ENCODE measurements at places on chromosomes 4 and X.

- no peak for DNase-seq
Observed at GRCh38 chr4:119020158-119020557, 115.5 kb upstream of the MYOZ2 start.

- peak; percentile 79 for DNase-seq
Observed at GRCh38 chr4:139453041-139453370, 915 bp upstream of the RAB33B start.

- no peak for DNase-seq
Observed at GRCh38 chrX:110691446-110691845, 104.2 kb downstream of the CHRDL1 start.

DNA sequence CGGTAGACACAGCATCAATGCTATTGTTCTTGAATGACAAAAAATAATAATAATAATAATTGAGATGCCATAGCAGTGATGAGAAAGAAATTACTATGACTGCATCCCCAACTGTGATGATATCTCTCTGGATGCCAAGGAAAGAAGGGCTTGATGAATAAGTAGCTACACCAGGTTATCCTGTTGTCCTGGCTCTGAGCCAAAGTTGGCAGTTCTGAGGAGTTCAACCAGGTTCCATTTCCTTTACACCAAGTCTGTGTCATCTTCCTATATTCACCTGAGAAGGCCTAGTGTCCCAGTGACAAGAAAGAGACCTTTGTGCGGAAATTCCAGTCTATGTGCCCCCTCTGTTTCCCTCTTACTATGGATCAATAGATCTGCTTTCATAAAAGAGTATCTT lies 3.4 kb upstream of the MAML3 start:
- no peak for DNase-seq

- no peak for DNase-seq
Observed at GRCh38 chr4:110640576-110640975, 17.7 kb upstream of the PITX2 start.

DNA sequence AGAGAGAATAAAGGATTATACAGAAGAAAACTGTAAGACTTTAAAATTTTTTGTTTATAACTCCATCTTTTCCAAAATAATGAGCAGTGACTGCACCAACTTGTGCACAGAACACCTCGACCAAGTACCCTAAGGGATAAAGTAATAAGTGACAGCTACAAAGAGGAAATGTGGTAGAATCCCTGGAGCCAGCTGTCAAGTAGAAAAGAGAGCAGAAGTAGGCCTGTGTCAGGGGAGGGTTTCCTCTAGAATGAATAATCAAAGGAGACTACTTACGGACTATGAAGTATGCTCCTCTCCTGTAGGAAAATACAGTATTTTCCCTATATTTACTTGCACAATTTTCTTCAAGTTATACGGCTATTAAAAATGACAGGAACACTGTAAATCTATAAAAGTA lies 1.2 kb downstream of the EIF1AX start:
- no peak for DNase-seq

DNA sequence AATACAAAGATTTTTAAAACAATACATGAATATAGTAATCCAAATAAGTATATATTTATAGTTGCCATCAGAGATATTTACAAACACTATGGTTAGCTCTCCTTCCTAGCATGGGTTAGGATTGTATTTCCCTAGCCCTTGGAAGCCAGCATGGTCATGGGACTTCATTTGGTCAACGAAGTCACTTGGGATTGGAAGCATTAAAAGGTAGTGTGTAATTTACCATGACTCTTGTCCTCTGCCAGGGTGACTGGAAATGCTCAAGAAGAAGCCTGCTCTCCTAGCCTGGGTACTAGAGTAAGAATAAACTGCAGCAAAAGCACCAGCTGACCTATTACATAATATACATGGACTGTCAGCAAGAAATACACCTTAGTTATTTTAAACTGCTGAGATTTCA lies 102.9 kb downstream of the COL25A1 start:
- DNase-seq = no peak

- no peak for DNase-seq
Observed at GRCh38 chr4:133524369-133524768, 375.3 kb downstream of the PCDH10 start.

GRCh38 chr4:99808260-99808857 lies 8.3 kb upstream of the DAPP1 start:
- peak; percentile 63 for DNase-seq

DNA sequence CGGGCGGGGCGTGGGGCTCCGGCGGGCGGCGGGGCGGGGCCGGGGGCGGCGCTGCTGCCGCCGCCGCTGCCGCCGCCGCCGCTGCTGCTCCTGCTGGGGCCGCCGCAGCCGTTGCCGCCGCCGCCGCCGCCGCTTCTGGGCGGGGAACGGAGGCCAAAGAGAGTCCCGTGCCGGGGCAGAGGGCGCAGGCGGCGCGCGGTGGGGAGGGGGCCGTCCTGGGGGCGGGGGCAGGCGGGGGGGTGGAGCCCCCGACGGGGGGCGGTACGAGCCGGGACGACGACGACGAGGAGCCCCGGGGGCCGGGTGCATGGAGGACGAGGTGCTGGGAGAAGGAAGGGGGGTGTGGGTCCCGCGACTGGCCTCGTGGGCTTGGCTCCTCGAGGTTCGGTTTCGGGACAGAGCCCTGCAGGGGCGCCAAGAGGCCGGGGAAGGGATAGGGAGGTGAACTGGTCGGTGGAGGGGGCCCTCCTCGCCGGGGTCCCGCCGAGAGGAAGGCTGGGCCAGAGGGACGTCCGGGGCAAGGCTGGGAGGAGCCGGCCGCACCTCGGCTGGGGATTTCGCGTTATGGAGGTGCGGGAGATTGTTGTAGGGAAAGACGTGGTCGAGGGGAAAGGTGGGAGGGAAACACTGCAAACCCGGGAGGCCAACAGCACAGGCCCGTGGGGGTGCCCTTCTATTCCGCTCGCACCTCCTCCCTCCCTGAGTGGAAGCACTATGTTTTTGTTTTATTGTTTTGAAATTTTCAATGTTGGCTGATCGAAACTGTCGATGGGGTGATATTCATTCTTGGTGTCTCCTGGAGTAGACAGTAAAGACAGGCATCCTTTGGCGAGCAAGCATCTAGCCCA lies 1.9 kb downstream of the BCORL1 start:
- DNase-seq = peak; percentile 28

DNA sequence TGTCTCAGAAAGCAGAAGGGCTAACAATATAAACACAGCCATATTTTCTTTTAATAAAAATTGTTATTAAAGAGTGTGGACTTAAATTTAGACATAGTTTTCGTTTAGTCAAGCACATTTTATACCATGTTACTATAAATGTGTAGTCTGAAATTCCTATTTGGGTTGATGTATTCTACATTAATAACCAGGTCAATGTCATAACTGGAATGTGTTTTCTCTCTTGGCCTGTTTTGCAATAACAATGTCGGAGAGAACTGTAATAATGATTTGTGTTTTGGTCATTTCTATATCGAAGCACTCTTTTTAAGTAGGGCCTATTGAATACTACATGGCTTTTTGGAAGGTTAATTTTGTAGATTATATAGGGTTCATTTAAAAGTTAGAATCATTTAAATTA lies 5.5 kb downstream of the USO1 start:
- no peak for DNase-seq

- DNase-seq = no peak
Observed at GRCh38 chr4:97691111-97691605, 452.1 kb downstream of the STPG2 start.

- DNase-seq = no peak
Observed at GRCh38 chr4:173991316-173991715, 292.2 kb downstream of the FBXO8 start.

DNA sequence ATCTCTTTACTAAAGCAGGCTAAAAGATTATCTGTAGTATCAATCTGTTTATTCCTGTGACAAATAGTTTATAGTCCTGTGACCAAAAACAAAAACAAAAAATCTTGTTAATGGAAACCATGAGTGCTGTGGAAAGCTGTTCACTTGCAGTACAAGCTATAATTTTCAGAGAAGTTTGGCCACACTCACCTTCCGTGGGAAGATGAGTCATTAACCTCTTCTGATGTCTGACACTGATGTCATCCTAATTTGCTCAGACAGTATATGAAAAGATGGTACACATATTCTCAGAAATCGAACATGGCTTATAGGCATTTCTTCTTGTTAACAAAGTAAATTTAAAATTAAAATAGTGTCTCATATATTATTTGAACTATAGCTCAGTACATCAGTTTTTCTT lies 19.9 kb upstream of the ENPP6 start:
- no peak for DNase-seq

- no peak for DNase-seq
Observed at GRCh38 chr4:159443975-159444374, 341.1 kb downstream of the RAPGEF2 start.

DNA sequence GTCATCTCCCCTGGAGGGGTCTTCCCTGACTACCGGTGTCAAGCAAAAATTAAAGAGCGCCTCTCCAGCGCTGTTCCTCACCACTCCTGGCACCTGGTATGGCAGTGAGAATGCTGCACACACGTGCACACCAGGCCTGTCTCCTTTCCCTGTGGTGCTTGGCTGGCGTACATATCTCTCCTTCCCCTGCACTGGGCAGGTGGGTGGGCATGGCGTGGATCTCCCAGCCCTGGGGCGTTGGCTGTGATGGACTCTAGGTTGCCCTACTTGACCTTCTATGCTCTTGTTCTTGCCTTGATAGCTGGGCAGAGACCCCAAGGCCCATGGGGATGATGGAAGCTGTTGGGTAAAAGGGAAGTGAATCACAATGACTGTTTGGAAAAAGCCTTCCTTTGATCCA lies 109.2 kb downstream of the CLNK start:
- no peak for DNase-seq

DNA sequence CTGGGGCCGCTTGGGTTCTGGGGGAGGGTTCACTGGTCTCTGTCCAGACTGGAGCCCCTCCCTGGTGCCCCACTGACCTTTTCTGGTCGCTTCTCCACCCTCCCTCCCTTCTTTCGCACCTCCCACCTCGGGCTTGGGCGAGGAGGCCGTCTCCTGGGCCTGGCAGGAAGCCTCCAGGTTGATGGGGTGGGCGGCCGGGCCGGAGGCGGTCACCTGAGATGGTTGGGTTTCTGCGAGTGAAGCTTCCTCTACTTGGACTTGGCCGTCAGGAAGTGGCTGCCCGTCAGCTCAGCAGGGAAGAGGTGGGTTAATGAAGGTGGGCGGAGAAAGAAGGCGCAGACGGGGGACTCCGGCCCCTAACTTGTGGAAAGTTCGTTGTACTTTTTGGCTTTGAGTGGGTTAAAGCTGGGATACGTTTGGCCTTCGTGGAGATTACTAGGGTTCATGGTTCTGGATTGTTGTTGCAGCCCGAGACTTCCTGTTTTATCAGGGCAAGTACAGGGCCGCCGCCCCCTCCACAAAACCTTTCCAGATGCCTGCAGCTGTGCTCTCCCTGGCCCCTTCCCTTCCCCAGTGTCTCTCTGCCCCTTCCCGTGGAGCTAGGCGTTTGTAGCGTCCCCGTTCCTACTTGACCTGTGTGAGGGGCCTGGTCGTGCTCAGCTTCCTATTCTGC lies 1.2 kb downstream of the AKAP17A start:
- no peak for DNase-seq

- DNase-seq = no peak
Observed at GRCh38 chr4:119010909-119011606, 122.4 kb downstream of the SYNPO2 start.

DNA sequence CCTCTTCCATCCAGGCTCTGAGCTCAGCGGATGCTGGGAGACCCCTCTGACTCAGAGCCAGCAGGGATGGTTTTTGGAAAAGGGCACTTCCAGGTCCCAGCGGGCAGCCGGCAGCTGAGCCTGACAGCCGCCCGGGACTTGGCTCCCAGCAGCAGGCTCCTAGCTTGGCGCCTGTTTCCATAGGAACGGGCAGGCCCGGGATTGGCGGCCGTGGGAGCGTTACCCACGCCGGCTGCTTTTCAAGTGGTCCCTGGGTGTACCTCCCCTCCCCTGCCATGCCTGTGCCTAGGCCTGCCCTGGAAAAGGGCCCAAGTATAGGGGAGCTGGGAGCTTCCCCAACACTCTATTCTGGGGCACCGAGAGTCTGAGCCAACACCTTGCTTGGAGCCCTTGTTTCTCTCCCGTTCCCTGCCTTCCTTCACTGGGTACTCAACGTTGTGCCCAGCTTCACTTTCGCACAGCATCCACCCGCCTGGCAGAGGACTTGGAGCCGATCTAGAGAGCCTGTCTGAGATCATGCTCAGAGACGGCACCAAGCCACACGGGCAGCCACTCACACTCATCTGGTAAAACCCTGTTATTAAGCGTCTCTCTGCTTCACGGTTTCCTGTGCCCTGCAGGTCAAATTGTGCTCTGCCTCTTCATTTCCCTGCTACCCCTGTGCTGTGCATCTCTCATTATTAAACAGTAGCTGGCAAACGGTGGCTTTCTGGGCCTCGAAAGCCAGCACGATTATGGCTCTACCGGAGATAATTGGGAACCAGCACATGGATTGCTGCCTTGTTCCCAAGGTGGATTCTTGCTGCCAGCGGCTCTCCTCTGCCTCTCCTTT lies 521.5 kb downstream of the BCOR start:
- no peak for DNase-seq

DNA sequence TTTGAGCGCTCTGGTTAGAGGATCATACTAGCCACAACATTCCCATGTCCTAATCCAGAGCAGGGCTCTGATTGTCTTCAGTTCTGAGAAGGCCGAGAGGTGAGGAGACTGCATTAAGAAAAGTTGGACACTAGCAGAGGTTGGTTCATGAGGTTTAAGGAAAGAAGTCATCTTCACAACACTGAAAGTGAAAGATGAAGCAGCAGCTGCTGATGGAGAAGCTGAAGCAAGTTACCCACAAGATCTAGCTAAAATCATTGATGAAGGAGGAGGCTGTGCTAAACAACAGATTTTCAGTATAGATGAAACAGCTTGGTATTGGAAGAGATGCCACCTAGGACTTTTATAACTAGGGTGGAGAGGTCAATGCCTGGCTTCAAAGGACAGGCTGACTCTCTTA lies 36.8 kb downstream of the RAP1GDS1 start:
- no peak for DNase-seq

DNA sequence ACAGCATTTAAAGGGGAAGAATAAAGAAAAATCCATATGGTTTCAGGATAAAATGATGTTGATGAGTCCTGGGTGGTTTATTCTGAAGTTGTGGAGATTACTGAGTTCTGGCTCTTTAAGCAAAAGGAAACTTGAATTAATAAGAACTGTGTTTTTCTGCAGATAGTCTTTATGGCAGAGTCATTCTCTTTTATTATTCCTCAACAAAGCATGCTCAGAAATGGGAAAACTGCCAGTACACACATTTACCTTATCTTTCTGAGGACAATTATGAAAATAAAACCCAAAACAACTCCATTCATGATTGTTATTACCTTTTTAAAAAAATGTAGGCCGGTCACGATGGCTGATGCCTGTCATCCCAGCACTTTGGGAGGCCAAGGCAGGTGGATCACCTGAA lies 58.5 kb downstream of the ADD1 start:
- no peak for DNase-seq

DNA sequence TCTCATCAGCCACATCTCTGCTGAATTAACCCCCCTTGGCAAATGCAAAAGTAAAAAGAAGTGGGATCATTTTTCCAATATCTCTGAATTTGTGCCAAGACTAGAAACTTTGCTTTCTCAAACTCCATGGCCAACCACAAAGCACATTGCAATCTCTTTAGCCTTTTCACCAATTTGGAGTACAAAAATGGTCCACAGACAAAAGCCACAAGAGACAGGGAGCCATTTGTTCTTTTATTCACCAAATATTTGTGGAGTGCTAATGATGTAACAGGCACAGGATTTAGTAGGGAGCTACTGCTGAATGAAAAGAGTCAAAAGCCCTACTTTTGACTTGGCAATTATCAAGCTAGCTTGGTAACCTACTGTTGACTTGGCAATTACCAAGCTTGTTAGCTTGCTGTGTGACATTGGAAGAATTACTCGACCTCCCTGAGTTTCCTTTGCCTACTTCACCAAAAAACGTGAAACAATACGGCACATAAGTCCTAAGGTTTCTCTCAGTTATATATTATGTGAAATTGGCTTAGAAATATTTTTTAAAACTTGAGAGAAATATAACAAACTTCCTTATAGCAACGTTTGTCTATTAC lies 97.1 kb upstream of the KLF3 start:
- DNase-seq = no peak
